ENCODE measurements at places on chromosomes 3 and 15. TPM values are rescaled to one million over a fixed set of nuclear protein-coding genes. Genes with fewer than 3 reads are reported as not detected.

CLDN18 gene
- total RNA-seq, result not detected

CLEC3B gene
- 0.13 TPM for total RNA-seq

SAMD7 gene
- total RNA-seq, result not detected

LINS1 gene
- total RNA-seq, result 11.4 TPM

WNT5A gene
- total RNA-seq, result 1.2 TPM

ANKRD63 gene
- total RNA-seq, result 0.46 TPM

MB21D2 gene
- 6.0 TPM for total RNA-seq
